ENCODE measurements at places on chromosomes 4 and X.

DNA sequence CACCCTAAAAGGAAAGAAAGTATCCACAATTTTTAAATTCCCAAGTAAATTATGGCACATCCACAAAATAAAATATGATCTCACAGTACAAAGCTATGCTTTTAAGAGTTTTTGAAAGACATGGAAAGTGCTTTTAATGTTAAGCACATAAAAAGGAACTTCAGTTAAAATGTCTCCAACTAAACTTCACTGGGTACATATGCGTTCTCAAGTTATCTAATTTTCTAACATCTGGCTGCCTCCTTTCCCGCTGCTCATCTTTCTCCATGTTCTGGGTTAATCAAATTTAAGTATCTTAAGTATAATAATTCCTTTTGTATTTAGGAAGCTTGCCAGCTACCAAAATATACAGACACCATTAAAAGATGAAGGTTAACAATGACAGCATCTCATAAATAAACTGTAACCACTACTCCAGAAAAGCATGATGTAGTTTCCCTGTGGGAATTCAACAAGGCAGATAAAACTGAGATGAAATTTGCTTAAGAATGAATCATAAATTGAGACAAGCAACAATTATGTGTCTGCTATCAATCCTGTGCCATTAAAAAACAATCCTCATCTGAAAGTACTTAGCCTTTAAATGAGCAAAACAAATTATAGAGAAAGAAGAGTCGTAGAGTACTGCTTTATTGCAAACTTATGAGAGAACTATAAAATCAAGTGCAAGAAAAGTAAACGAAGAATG is 25.1 kb downstream of the PRSS12 start:
- DNase-seq: no peak

DNA sequence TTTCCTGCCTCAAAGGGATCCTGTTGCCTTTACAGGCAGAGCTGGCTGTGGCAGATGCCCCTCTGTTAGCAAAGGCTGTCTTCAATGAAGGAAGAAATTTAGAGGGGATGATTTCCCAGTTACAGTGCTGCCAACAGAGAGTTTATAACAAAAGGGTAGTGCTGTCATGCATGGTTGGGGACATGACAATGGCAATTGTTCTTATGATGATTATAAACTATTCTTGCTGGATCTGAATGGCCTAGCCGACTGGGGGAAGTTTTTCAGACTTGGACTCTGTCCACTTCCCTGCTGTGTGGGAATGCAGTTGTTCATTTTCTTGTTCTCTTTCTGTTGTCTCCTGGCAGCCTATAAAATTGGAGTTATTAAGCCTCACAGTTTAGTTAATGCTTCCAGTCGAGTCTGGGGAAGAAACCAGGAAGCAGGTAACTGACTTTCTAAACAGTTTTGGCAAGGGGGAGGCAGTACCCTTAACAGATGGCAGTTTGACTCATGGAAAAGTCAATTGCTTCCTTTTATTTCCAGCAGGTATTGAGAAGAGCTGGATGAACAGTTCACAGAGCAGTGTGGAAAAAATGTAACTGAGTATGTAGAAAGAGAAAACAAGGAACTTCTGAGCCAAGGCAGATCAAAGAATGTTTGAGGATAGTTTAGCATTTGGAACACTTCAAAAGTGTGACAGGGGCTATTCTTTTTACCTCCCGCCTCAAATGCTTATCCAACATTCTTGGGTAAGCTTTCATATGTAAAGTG is 582.6 kb downstream of the RAPGEF2 start:
- DNase-seq: no peak

DNA sequence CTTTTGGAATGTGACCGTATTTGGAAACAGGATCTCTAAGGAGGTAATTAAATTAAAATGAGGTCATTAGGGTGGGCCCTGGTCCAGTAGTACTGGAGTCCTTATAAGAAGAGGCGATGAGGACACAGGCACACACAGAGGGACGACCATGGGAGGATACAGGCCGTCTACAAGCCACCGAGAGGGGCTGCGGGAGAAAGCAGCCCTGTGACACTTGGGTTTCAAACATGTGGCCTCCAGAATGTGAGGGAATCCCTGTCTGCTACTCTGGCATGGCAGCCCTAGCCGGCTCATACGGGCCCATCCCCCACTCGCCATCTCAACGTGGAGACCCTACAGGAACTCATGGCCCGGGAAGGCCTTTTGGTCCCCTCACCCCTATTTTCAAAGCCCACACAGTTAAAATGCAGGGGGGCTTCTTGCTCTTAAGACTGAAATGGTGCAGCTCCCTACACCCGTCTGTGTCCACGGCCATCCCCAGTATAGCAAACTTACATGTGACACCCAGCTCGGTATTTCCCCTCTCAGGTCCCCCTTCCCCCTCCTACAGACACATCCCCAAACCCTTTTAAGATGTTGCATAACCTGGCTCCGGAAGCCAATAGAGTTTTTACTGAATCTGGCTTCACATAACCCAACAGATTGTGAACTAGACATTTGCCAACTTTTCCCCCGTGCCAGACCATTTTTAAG is 124.1 kb upstream of the TBL1X start:
- no peak for DNase-seq

- no peak for DNase-seq
Observed at GRCh38 chr4:6910960-6911874, 1.6 kb downstream of the TBC1D14 start.

- no peak for DNase-seq
Observed at GRCh38 chr4:122824616-122825015, 2.0 kb upstream of the FGF2 start.

GRCh38 chr4:185529413-185529812 is 5.9 kb downstream of the PDLIM3 start:
- DNase-seq: no peak

DNA sequence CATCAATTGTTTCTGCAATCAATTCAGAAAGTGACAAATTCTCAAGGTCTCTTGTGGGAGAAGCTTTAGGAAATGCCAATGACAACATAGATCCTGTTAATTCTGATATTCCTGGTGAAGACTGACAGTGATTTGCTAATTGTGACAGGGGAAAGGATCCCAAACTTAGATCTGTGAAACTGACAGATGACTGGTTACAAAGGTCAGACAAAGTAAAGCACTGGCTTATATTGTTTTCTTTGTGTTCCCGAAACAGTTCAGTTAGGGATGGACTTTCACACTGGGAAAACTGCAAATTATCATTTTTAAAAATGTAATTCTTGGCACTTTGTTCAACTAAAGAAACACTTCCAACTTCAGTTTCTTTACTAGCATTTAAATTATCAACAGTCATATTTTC is 30.1 kb downstream of the NAT8L start:
- no peak for DNase-seq

DNA sequence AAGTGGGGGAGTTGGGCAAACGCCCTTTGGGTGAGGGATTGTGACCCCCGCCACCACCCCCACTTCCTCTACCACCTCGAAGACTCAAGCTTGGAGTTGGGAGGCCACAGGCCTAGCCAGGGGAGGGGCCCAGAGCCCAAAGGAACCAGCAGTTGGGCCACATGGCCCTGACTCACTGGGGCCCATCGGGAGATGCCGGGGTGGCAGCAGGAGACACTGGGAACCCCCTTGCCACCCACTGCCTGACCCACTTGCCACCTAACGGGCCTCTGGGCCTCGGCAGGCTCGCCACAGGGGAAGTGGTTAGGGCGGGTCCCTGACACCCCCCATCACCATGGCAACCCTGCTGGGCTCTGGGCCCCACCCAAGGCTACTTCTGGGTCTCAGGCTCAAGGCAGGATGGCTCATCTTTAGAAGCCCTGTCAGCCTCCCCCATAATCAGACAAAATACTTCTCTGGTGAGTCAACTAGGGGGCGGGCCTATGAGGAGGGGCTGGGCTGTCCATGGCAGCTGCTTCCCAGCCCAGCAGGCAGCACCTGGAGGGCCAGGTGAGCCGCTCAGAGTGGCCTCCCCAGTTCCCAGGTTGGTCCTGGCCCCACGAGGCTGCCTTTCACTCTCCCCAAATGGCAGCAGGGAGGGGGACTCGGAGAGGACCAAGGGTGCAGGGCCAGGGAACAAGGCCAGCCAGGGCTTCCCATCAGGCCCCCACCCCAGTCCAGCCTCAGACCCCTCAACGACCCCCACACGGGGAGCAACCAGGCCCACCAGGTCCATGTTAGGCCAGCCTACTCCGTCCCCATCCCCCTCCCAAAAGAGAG is 5.6 kb downstream of the FLNA start:
- DNase-seq: peak; percentile 91

DNA sequence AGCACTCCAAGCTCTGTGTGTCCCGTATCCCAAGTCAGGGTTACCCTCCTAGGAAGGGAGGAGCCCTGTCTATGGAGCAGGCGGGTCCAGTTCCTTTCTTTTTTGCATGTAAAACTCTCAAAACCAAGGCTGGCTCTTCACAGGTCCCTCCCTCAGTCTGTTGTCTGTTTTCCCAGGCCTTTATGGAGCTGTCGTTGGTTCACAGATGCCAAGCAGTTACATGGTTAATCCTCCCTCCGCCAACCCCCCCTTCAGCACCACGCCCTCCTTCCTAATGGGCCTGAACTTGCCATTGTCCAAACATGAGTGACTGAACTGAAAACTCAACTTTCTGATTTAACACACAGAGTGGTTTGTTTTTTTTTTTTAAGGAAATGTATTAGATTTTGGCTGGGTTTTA is 148.3 kb downstream of the STOX2 start:
- DNase-seq: no peak

DNA sequence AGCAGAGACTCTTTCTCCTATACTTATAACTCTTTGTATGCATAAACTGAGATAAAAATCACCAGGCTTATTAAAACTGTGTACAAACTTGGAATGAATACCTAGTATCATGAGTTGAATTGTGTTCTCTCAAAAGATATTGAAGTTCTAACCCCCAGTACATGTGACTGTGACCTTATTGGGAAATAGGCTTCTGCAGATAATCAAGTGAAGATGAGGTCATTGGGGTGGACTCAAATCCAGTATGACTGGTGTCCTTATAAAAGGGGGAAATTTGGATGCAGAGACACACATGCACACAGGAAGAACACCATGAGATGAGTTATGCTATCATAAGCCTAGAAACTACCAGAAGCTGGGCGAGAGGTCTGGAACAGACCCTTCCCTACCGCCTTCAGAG is 26.2 kb downstream of the ZNF827 start:
- DNase-seq: no peak

- no peak for DNase-seq
Observed at GRCh38 chr4:90118527-90119195, 8.5 kb upstream of the CCSER1 start.

GRCh38 chr4:94256828-94257227 is 49.2 kb downstream of the SMARCAD1 start:
- DNase-seq: no peak

DNA sequence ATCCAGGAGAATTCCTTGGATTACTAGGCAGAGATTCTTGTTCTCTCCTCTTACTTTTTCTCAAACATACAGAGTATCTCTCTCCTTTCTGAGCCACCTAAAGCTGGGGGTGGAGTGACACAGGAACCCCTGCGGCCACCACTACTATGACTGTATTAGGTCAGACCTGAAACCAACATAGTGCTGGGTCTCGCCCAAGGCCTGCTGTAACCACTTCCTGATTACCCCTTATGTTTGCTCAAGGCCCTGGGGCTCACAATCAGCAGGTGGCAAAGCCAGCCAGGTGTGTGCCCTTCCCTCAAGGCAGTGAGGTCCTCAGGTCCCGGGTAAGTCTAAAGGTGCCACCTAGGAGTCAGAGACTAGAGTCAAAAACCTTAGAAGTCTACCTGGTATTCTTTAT is 166.4 kb downstream of the PARM1 start:
- no peak for DNase-seq

- DNase-seq: no peak
Observed at GRCh38 chrX:136711147-136711546, 63.2 kb downstream of the CD40LG start.

GRCh38 chr4:182809417-182810102 is 107.6 kb downstream of the DCTD start:
- no peak for DNase-seq

GRCh38 chr4:174373821-174374220 is 90.1 kb downstream of the CEP44 start:
- DNase-seq: no peak

DNA sequence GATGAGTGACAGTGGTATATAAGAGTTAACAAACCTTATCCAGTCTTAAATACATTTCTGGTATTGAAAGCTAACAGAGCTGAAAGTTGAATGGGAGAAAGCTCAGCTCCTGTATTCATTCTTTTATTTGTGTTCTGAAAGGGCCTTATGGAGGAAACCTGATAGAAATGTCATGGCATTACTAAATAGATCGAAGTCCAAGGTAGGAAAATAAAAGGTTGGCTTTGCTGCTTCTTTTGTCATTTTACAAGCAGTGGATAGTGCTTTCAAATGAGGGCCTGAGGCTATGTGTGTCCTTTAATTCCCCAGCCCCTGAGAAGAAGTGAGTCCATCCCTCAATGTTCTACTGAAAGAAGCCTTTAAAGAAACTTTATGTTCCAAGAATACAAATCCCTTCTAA is 974.3 kb upstream of the INTU start:
- DNase-seq: no peak

- no peak for DNase-seq
Observed at GRCh38 chr4:75007891-75008290, 75.0 kb downstream of the PARM1 start.

- no peak for DNase-seq
Observed at GRCh38 chrX:15448010-15448639, 45.0 kb downstream of the PIR start.

GRCh38 chr4:5340991-5341451 is 289.7 kb downstream of the STK32B start:
- DNase-seq: no peak

DNA sequence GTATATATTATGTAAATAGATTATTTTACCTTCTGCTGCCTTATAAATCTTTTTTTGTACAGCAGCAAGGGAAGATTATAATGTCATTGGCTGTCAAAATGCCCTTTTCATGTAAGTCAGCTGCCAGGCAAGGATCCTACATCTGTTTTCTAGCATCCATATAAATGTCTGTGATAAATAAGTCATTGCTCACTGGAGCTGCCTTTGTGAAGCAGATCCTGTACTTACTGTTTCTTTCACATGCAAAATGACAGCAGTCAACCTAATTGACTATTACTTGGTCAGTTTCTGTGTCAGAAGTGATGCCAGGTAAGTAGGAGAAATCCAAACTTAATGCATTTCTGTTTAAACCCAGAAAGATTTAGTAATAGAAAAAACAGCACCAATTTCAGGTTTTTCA is 620.7 kb downstream of the RPA4 start:
- no peak for DNase-seq

DNA sequence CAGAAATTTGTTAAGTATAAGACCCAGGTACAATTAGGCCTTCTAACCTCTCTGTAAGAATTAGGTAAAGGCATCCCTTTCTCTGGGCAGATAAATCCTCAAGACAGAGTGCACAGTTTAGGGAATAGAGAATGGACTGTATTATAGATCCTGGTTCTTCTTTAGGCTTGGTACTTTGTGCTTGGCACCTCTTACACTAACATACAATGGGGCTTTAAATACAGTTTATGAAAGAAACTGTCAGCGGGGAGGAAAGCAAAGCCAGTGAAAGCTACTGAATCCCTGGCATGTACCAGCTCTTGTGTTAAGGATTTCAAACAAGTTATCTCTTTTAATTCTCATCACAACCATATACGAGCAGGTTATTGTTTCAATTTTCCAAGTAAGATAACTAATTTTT is 1350.0 kb downstream of the ADGRL3 start:
- no peak for DNase-seq

Data from activated T-cell treated with anti-CD3 and anti-CD28 coated beads, Interleukin-2, amount 50 U/mL, for 48 hours (primary cell).